ENCODE measurements at places on chromosomes 5 and 9. TPM values are rescaled to one million over a fixed set of nuclear protein-coding genes. Genes with fewer than 3 reads are reported as not detected.

- H3K4me3 ChIP-seq, result no peak overlapping the region
- H3K36me3 ChIP-seq, result no peaks in the 10 kb centered on the region
- no peak for DNase-seq
- no peak overlapping the region for H3K27ac ChIP-seq
These were observed 17.9 kb downstream of the ZFR start for GRCh38 chr5:32426440-32427151.

- H3K27ac ChIP-seq, result no peak overlapping the region
- DNase-seq, result peak; percentile 16
- H3K4me3 ChIP-seq, result no peak overlapping the region
- H3K27me3 ChIP-seq, result no peaks in the 10 kb centered on the region
- no peaks in the 10 kb centered on the region for H3K4me1 ChIP-seq
- H3K36me3 ChIP-seq, result no peaks in the 10 kb centered on the region
These were observed 188.3 kb downstream of the GRIA1 start for GRCh38 chr5:153678617-153679329.

DNA sequence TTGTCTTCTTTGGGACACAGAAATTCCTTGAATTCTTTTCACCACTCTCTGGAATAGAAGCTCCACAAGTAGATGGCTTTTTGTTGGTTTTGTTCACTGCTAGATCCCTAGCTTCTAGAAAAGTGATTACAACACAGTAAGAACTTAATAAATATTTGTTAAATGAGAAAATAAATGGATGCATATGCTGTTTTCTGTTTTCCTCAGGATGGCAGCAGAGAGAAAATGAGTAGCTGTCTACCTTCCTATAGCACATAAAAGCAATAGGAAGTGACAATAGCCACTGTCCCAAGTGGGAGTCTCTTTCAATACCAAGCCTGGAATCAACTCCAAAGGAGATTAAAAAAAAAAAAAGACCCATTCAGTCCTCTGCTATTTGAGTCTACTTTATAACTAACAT lies 100.6 kb upstream of the NREP start:
- H3K27me3 ChIP-seq, result no peaks in the 10 kb centered on the region
- no peak overlapping the region for H3K4me3 ChIP-seq
- H3K36me3 ChIP-seq, result no peaks in the 10 kb centered on the region
- DNase-seq, result no peak
- H3K27ac ChIP-seq, result no peak overlapping the region
- no peaks in the 10 kb centered on the region for H3K4me1 ChIP-seq

GRCh38 chr9:128249558-128249907 lies 26.3 kb downstream of the GOLGA2 start:
- peaks cover 6% of the 10 kb centered on the region for H3K27me3 ChIP-seq
- H3K36me3 ChIP-seq, result no peaks in the 10 kb centered on the region
- no peak overlapping the region for H3K4me3 ChIP-seq
- no peak overlapping the region for H3K27ac ChIP-seq

DNA sequence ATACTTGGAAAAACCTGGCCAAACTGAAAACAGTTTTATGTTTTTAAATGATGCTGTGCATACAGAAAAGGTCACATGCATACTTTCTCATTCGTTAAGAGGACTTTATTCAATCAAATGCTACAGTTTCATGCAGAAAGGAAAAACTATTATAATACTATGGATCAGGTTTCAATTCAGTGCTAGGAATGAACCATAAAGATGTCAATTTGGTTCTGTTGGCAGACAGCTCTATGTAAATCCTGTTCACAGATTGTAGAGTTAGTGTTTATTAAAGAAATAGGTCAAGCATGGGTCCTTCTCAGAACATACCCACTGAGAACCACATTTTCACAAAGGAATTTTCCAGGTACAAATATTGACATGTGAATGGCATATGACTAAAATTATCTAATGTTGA lies 57.1 kb downstream of the RETREG1 start:
- H3K4me3 ChIP-seq, result no peak overlapping the region
- DNase-seq, result no peak
- H3K27ac ChIP-seq, result no peak overlapping the region
- H3K27me3 ChIP-seq, result no peaks in the 10 kb centered on the region

- H3K4me1 ChIP-seq, result no peaks in the 10 kb centered on the region
- no peak overlapping the region for H3K4me3 ChIP-seq
- no peaks in the 10 kb centered on the region for H3K36me3 ChIP-seq
- H3K27me3 ChIP-seq, result no peaks in the 10 kb centered on the region
- no peak overlapping the region for H3K27ac ChIP-seq
These were observed 157.9 kb downstream of the ALDH1A1 start for GRCh38 chr9:72794946-72795345.

The ZNF366 gene
- total RNA-seq, result 4.9 TPM

GRCh38 chr5:134107779-134108178 lies 6.7 kb upstream of the TCF7 start:
- H3K27ac ChIP-seq, result no peak overlapping the region
- H3K4me3 ChIP-seq, result no peak overlapping the region
- no peaks in the 10 kb centered on the region for H3K36me3 ChIP-seq
- H3K27me3 ChIP-seq, result no peaks in the 10 kb centered on the region
- no peaks in the 10 kb centered on the region for H3K4me1 ChIP-seq
- no peak for DNase-seq

DNA sequence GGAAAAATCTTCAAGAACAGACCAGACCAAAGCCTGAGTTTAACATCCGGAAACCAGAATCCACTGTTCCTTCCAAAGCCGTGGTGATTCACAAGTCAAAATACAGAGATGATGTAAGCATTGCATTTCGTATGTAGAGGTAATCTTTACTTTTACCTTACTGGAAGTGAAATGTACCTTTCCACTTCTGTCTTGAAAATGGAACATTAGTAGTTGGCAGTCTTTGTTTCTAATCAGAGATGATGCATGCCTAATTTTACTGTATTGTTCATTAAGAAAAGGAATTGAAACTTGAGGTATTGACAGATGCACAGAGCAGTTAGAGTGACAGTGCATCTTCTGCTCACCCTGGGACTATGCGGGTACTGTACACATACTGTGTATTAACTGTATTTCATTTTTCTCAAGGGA lies 34.6 kb downstream of the HABP4 start:
- H3K36me3 ChIP-seq, result peaks cover 27% of the 10 kb centered on the region
- peaks cover 33% of the 10 kb centered on the region for H3K4me1 ChIP-seq
- no peak for DNase-seq
- H3K27ac ChIP-seq, result no peak overlapping the region
- no peak overlapping the region for H3K4me3 ChIP-seq
- H3K27me3 ChIP-seq, result no peaks in the 10 kb centered on the region

- H3K4me1 ChIP-seq, result no peaks in the 10 kb centered on the region
- no peak for DNase-seq
- no peaks in the 10 kb centered on the region for H3K36me3 ChIP-seq
- peaks cover 1% of the 10 kb centered on the region for H3K27me3 ChIP-seq
- no peak overlapping the region for H3K4me3 ChIP-seq
These were observed 147.9 kb upstream of the TBCA start for GRCh38 chr5:77924081-77924480.

DNA sequence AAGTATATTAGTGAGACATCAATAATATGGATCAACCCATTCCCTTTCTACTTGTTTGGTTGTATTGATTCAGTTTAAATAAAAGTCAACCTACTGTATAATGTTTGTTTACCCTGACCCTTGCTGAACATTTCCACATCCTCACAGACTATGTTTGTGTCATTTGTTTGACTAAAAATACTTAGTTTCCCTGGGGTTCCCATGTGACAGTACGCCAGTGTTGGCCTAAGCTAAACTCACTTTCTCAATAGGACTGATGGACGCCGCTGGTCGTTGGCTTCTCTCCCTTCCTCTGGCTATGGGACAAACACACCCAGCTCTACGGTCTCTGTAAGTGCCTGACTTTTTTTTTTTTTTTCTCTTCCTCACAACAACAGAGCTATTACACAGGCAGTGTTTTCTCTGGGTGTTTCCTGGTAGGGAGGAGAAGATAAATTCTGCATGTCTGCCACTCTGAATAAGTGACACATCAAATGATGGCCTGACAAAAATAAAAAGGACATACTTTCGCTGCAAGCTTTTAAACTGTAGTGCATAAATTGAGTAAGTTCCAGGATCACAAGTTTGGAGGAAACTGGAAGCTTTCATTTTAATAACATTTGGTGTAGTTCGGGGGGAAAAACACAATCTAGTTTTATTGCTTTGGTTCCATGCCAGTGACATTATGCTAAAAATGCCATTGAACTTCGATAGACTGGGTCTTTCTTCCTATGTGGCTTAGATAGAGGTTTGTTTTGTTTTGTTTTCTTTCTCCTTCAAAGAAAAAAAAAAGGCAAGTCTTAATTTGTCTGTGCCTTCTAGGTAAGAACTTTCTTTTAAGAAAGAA lies 101.0 kb downstream of the CD180 start:
- H3K27ac ChIP-seq, result no peak overlapping the region
- H3K36me3 ChIP-seq, result peaks cover 10% of the 10 kb centered on the region
- H3K27me3 ChIP-seq, result no peaks in the 10 kb centered on the region
- H3K4me1 ChIP-seq, result peaks cover 14% of the 10 kb centered on the region
- DNase-seq, result peak; percentile 63

GRCh38 chr5:179275941-179276837 lies 69.1 kb downstream of the ADAMTS2 start:
- H3K27me3 ChIP-seq, result no peaks in the 10 kb centered on the region
- peak overlapping the region; percentile 62 for H3K27ac ChIP-seq
- H3K4me3 ChIP-seq, result no peak overlapping the region
- H3K36me3 ChIP-seq, result no peaks in the 10 kb centered on the region
- peaks cover 5% of the 10 kb centered on the region for H3K4me1 ChIP-seq

- no peak overlapping the region for H3K4me3 ChIP-seq
- H3K27ac ChIP-seq, result no peak overlapping the region
- H3K27me3 ChIP-seq, result no peaks in the 10 kb centered on the region
- DNase-seq, result no peak
- no peaks in the 10 kb centered on the region for H3K4me1 ChIP-seq
- H3K36me3 ChIP-seq, result no peaks in the 10 kb centered on the region
These were observed 34.8 kb upstream of the EFNA5 start for GRCh38 chr5:107705402-107706014.

DNA sequence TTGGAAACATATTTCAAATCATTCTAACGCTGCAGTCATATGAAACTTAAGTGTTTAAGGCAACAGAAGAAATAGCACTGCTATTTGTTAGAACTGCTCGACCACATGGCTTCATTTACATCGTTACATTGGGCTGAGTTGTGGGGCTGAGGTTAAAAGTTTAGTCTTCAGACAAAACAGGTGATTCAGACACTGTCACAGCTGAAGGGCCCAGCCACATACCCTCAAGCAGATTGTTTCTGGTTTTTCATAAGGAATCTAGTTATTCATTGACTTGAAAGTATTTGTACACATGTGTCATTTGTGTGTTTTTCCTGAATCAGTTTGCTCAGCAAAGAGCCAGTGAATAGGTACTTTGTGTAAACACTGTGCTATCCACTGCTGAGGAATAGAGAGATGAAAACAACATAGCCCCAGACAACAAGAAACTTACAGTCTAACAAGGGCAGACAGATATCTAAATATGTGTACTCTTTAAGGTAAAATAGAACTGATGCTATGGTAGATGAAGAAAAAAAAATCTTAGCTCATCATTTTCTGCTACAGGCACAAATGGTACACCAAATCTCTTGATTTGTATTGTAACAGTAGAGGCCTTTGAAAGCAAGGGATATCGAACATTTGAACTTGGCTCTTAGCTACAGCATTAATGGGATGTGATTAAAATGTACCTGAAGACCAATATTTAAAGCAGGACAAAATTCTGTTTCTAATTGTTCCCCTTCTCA lies 357.6 kb upstream of the RPS23 start:
- H3K4me3 ChIP-seq, result no peak overlapping the region
- H3K36me3 ChIP-seq, result no peaks in the 10 kb centered on the region
- H3K4me1 ChIP-seq, result peaks cover 22% of the 10 kb centered on the region
- no peak overlapping the region for H3K27ac ChIP-seq
- no peaks in the 10 kb centered on the region for H3K27me3 ChIP-seq

DNA sequence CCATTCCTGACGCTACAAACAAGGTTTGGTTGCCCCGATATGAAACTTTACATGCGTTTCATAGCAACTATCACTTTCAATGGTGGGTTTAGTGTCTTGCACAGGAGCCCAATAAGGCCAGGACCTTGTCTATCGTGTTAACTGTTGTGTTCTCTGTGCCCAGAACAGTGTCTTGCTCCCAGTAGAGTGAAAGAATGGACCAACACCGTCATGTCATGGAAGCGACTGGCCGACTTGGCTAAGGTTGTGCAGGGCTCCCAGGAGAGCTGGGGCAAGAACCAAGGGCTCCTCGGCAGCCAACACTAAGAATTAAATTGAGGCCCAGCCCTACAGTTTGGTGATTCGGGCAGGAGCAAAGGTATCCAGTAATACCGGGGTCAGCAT lies 498 bp upstream of the ARHGEF37 start:
- DNase-seq, result no peak
- H3K27me3 ChIP-seq, result no peaks in the 10 kb centered on the region
- peak overlapping the region; percentile 90 for H3K27ac ChIP-seq

DNA sequence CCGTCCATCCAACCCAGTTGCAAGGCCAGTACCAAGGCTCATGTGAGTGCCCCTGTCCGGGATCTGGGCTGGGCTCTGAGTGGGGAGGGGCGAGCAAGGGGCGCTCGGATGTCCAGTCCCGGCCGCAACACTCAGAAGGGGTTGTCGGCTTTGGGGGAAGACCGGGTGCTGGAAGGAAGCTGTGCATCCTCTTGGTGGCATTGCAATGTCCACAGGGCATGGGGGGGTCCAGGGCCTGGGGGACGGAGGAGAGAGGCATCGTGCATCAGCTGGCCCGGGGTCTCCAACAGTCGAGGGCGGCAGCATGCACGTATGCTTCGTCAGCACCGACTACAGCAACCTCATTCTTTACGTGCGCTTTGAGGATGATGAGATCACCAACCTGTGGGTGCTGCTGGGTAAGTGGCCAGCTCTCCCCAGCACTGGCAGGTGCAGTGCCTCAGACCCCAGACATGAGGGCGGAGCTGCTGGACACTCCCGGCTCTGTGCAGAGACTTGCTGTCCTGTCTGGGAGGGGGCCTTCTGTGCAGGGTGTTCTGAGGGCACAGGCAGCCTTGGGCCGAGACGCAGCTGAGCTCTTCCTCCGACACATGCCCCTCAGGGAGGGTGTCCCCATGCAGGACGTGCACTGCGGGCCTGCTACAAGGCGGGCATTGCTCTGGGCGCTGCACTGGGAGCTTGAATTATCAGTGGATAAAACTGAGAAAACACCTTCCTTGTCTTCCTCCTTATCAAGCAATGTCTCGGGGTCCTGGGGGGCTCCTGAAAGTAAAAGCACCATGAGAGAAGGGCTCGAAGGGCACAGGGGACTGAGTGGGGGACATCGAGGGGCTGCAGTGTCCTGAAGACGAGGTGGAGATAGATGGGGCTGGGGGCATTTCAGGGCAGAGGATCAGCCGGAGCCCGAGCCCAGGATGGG lies 22.5 kb downstream of the GLT6D1 start:
- no peaks in the 10 kb centered on the region for H3K4me1 ChIP-seq
- no peak overlapping the region for H3K4me3 ChIP-seq
- no peak for DNase-seq
- no peaks in the 10 kb centered on the region for H3K36me3 ChIP-seq
- H3K27me3 ChIP-seq, result no peaks in the 10 kb centered on the region

The AKNA gene
- 85.8 TPM for total RNA-seq

The PCDHB14 gene
- 2.3 TPM for total RNA-seq

All from stomach (tissue), 19 donors.